ENCODE measurements at places on chromosomes 7 and 10.

- DNase-seq: no peak
These were observed 1119.1 kb upstream of the PHF14 start for GRCh38 chr7:9854605-9855004.

GRCh38 chr7:110386006-110386405, 704.9 kb upstream of the LRRN3 start:
- DNase-seq: no peak

DNA sequence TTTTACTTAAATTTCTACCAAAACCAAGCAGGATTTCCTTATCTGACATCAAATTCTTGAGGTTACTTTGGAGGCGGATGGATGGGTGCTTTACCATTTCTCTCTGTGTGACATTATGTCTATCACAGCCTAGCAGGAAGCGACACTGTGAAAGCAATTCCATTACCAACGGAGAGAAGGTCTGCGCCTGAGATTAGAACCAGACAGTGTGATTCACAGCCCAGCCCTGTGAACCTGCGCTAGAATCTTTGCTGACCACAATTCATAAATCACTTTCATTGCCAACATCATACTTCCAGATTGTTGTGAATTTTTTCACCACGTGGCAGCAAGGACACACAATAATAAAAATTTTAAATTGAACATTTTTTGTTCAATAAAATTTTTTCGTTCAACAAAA, 126.5 kb downstream of the CUBN start:
- DNase-seq: peak; percentile 67

GRCh38 chr7:25238066-25238725, 9.9 kb upstream of the NPVF start:
- DNase-seq: no peak

GRCh38 chr10:126940670-126941310, 35.6 kb downstream of the DOCK1 start:
- no peak for DNase-seq

DNA sequence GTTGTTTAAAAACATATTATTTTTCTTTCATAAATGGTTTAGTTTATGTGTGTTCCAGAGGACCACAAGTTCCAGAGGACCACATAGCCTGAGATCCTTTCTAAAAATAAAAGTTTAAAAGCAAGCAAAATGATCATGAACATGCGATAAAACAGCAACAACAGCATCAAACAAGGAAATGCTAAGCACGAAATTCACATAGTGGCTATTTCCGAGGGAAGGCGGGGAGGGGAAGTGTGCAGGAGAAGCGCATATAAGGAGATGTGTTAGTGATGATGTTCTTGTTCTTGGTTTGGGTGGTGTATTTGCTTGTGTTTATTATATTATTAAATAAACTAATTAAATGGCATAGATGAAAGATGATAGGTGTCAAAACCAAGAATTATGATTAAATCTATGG, 1.2 kb downstream of the TBATA start:
- no peak for DNase-seq

GRCh38 chr10:113854013-113854760, at the start of the genes DCLRE1A and NHLRC2:
TSS of gene DCLRE1A (minus strand) at chr10:113854082. CDS start at chr10:113853182, 900 bp downstream.
TSS of gene NHLRC2 (plus strand) at chr10:113854661. CDS start at chr10:113854873, 212 bp downstream.
- peak; percentile 36 for DNase-seq

DNA sequence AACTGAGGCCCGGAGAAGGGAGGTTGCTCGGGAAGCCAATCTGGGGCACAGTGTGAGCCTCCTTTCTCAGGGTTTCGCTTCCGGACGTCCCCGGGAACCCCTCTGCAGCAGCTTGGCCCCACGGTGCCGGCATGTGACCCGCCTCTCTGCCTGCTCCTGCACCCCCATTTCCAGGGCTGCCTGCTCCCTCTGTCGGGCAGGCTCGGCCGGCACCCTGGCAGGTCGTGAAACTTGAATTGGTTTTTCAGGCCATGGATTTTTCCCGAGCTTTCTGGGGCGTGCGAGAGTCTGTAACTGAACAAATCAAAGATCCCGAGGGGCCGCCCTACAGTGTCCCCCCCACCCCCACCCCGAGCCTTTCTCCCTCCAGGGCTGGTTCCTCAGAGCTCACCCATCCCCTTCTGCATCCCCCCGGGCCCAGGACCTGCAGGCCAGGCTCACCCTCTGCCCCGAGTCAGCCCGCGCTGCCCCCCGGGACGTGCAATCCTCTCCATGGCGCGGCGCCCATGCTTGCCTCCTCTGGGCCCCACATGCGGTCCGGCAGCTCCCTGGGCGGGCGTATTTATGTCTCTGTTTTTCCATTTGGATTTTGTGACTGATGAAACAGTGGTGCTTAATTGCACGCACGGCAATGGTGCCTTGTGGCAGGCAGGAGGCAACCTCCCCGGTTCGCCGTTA, 58.1 kb downstream of the UNCX start:
- no peak for DNase-seq

GRCh38 chr7:155766966-155767916, 45.0 kb downstream of the SHH start:
- no peak for DNase-seq

DNA sequence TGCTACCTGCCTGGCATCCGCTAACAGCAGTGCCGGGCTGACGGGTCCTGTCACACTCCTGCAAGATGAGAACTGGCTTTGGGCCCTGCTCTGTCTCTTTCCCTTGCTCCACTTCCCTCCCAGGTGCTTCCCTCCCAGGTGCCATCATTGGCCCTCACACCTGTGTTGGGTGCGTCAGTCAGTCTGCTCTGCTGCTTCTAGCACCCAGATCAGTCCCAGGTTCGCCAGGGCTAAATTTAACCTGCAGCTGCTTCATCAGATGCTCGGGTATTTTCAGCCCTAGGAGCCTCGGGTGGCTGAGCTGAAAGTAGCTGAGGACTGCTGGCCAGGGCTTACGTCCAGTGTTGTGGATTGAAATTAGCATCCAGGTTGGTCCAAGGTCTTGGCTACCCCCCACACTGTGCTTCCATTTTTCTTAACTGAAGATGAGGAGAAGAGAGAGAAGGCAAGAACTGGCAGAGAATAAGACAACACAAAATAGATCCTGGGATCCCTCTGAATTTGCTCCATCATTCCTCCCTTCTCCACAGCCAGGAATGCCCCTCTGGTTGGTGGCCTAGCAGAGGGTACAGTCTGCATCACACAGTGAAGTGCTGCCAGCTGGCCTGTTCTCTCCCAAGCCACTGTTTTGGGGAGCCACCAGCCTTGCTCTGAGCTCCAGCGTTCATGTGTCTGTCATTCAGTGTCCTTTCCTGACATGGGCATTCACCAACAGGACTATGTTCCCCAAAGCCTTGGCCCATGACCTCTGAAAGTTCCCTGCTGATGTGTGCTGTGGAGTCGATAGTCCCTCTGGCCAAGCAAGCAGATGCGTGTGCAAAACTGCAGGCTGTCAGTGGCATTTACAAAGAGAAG, 65.9 kb upstream of the SYPL1 start:
- no peak for DNase-seq

DNA sequence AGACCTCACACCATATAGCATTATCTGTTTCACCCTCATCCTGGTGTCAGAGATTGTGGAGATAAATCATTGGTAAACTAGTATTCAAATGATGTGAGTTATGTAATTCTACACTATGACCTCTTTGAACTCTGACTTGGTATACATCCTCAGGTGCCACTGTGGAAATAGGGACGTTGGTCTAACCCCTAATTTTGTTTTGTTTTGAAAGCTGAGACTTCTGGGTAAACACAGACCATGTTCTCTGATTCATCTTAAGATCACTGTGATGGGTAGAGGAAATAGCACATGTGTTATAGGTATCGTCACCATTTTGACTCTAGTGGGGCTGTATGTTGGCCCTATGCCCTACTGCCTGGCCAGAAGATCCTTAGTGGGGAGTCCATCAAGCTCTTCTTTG, 241.6 kb downstream of the CCDC7 start:
- DNase-seq: no peak

DNA sequence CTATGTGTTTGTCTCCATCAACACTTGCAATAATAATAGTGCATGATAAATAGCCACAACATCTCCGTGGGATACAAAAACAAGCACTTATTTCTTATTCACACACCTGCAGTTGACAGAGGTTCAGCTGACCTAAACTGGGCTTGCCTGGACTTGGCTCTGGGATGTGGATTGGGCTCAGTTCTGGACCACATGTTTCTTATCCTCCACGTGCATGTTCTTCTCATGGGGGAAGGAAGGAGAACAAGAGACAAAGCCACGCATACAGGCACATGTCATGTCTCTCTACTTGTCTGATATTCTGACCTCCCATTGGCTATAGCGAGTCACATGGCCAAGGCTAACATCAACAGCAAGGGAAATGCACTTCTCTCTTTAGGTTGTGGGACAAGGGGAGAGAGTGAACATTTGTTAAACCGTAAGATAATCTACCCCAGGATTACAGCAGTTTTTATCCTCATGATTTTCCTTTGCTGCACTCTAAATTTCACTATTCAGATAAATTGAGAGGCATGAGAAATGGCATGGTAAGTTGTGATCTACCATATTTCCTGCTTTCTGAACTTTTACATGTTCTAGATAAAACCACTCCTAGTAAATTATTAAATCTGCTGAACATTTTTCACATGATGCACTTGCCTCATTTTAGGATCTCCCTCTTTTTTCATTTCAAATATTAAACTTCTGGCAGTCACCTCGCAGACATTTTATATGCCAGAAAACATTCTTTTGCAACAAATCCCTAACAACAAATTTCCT, 33.7 kb downstream of the CFAP58 start:
- DNase-seq: no peak

GRCh38 chr10:1183033-1183396, 126.8 kb downstream of the WDR37 start:
- no peak for DNase-seq

GRCh38 chr7:21945454-21946221, at the start of gene CDCA7L:
TSS of gene CDCA7L (minus strand) at chr7:21945899. CDS start at chr7:21945804, 95 bp downstream.
- DNase-seq: peak; percentile 17

- no peak for DNase-seq
These were observed 82.4 kb upstream of the CHST15 start for GRCh38 chr10:124175701-124176348.

DNA sequence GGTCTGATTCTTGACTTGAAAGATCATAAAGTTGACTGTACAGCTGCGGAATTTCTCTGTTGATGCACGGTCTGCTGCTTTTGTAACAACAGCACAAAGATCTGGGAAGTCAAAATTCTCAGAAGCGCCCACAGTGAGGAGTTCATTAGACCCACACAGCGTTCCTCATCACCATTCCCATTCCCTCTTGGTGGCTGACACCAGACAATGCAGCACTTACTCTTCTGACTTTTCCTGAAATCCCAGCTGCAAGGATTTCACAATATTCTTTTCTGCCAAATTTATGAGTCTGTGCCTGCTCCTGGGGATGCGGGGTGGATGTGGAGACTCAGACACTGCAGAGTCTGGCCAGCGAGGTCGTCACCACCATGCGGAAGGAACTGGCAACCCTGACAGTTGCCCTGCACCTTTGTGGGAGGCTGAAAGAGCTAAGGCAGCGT, 233.9 kb downstream of the FANK1 start:
- DNase-seq: no peak

Data from effector CD4-positive, alpha-beta T cell (primary cell).